Activated T-cell treated with anti-CD3 and anti-CD28 coated beads, Interleukin-2, amount 50 U/mL, for 4 hours (primary cell): ENCODE measurements at places on chromosomes 5 and 9. TPM values are rescaled to one million over a fixed set of nuclear protein-coding genes. Genes with fewer than 3 reads are reported as not detected.

Gene PCDHAC1
- not detected for total RNA-seq

Gene C9orf50
- total RNA-seq = not detected

Gene P4HA2
- 3.5 TPM for total RNA-seq

Gene ROR2
- 0.16 TPM for total RNA-seq

Gene TBC1D2
- 2.8 TPM for total RNA-seq
